ENCODE measurements at places on chromosomes 5 and 9.

- DNase-seq: no peak
These were observed 68.5 kb downstream of the PTCD2 start for GRCh38 chr5:72388646-72389045.

- DNase-seq: no peak
These were observed 23.1 kb upstream of the ERCC6L2 start for GRCh38 chr9:95852059-95853032.

DNA sequence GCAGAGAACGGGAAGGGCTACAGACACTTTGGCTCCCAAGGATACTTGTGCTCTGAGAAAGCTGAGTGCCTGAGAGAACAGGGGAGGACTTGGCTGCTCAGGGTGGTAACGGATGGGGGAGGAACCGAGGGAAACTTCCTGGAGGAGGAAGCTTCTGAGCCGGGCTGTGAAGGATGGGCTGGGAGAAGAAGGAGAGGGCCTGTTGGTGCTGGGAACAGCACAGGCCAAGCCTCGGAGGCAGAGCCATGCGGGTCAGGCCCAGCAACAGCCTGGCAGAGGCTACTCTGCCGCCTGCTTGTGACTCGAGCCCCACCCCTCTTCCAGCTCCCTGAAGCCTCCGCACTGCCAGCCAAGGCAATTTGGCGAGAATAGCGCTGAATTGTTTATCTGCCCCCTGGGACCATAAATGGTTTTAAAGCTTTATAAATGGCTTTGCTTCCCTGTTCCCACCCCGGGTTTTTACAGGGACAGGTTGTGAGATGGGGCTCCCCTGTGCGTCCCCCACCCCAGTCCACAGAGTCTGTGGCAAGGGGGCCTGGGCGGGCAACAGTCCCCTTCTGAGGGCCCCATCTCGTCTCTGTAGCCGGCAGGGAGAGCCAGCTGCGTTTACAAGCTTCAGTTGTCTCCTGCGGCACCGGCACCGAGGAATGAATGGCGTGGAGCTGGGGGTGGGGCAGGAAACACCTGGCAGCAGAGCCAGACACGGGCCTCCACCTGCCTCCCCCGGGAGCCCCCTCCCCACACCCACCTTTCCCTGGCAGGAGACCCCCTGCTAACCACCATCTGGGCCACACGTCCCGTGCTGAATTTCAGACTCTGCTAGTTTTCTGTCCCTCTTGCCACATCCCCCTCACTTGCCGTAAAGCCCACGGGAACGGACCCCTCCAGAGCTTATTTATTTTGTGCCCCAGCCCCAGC lies 24.4 kb downstream of the FAM163B start:
- no peak for DNase-seq

- DNase-seq: no peak
These were observed 50.8 kb upstream of the CTNNA1 start for GRCh38 chr5:138702166-138703077.

- DNase-seq: no peak
These were observed 476.1 kb upstream of the PTPRD start for GRCh38 chr9:11088821-11089374.

GRCh38 chr9:135886147-135886981 lies 21.0 kb downstream of the CAMSAP1 start:
- DNase-seq: peak; percentile 29

DNA sequence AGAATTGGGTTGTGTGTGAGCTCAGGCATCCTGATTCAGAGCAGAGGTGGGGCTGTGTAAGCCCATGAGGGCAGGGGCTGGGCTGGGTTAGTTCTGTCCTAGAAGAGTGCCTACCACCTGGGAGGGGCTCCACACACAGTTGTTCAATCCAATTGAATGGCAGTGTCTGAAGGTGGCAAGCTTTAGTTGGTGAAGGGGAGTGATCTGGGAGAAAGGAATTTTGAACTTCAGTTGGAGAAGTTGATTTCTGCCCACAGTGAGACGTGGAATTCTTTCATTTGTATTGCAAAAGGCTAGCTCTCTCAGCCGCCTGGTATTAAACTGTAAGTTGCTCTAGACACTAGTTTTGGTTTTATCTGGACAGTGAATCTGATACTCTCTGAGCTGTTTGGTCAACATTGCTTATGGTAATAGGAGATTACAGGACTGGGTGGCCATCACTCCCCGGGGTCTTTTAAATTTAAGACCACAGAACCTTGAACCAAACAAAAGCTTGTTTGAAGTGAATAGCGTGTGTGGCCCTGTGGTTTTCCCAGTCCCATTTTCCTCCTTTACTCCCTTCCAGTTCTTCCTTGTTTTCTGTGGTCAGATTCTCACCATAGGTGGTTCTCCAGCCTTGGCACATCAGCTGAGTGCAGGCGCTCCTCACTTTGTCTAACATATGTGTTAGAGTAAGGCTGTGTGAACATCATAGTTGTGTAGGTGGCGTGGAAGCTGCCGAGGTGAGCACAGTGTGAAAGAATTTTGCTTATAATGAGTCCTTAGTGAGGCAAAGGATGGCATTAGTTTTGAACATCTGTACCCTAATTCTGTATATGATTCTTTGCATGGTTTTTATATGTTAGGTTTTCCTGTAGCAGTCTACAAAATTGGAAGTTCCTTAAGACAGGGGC lies 78.0 kb downstream of the ARHGAP26 start:
- no peak for DNase-seq

DNA sequence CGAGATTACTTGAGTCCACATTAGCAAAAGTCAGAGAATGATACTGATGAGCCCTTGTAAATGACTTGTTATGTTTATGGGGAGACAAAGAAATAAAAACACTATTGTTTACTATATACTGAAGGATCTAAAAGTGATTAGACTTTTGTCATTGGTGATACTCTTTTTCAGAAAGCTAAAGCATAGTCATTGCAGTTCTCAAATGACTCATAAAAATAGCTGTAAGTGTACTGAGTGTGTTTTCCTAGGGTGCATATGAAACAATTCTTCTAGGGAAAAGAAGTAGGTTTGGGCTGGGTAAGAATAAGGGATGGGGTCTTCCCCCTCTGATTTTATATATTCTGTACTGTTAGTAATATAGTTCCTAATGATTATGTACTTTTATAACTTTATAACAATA lies 32.6 kb downstream of the WDR36 start:
- DNase-seq: no peak

DNA sequence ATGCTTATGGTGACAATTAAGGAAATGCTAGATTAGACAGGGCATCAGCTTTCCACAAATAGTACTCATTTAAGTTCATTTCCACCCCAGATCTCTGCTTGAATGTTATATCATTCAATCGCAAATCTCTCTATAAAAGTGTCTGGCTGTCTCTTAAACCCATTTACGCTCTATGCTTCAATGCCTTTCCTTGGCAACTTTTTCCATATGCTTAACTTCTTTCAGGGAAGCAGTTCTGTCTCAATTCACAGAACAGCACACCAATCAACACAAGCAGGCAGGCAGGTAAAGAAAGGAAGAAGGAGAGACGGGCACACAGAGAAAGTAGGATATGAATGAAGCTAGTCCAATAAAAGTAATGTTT lies 243.1 kb downstream of the DENND1A start:
- DNase-seq: no peak

DNA sequence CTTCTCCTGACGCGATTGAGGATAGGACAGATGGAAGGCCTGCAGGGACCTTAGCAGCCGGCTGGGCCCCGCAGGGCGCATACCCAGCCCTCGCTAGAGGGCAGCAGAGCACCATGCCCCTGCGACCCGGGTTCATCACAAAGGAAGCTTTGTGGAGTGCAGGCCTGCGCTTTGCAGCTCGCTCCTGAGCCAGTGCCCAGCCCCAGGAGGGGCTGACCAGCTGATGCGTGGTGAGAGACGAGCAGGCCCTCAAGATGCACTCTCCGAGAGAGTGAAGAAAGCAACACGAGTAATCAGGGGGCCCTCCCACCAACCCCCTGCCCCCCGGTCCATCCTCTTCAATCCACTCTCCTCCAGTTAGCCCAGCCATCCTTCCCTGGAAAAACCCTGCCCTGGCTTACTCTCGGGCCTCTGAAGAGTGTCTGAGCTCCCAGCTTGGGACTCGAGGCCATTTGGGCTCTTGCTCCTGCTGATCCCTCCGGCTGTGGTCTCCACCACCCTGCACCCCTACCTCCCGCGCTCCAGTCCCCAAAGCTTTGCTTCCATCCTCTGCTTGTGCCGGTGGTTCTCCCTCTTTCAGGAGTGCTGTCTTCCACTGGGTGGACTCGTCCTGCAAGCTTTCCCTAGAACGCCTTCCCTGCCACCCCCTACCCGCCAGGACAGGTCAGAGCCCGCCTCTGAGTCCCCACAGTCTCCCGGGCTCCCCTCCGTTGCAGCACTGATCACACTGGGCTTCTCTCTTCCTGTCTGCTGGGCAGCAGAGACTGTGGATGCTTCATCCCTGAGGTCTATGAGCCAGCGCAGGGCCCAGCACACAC lies 9.1 kb upstream of the KIF12 start:
- DNase-seq: peak; percentile 83

DNA sequence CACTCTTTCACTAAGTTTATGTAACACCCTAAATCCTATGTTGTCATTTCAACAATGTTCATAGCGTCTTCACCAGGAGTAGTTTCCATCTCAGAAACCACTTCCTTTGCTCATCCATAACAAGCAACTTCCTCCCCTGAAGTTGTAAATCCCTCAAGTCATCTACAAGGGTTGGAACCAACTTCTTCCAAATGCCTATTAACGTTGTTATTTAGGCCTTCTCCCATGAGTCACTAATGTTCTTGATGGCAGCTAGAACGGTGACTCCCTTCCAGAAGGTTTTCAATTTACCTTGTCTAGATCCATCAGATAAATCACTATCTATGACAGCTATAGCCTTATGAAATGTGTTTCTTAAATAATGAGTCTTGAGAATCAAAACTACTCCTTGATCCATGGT lies 73.3 kb upstream of the TARS1 start:
- no peak for DNase-seq

- DNase-seq: no peak
These were observed 665 bp upstream of the INSL4 start for GRCh38 chr9:5230554-5230953.

- no peak for DNase-seq
These were observed 619.1 kb upstream of the COX7C start for GRCh38 chr5:85998656-85999055.

DNA sequence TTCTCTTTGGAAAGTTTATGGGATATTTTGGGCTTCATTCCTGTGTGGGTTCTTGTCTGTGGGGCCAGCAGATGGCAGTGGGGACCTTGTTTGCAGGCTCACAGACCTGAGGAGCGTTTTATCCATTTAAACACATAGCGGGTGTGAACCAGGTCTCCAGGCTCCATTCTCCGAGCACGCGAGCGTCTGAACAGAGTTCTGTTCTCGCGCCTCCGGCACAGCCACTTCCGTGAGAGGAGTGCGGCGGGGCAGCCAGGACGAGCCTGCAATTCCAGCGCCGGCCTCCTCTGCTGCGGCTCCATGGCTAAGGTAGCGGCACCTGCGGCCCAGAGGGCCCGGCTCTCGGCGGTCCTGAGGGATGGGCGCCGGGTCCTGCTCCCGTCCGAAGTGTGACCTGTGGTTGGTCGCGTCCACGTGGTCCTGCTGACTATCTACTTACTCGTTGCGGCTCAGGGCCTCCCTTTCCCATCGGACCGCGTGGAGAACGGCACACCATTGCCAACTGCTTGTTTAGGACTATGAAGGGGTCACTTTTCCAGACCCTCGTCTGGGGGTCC lies 7.3 kb downstream of the NRARP start:
- peak; percentile 47 for DNase-seq

- no peak for DNase-seq
These were observed 1644.5 kb upstream of the NUDT12 start for GRCh38 chr5:105207066-105207465.

- no peak for DNase-seq
These were observed 200.1 kb downstream of the MEF2C start for GRCh38 chr5:88682881-88683361.

- DNase-seq: no peak
These were observed 263.0 kb upstream of the FBXL7 start for GRCh38 chr5:15236911-15237508.

DNA sequence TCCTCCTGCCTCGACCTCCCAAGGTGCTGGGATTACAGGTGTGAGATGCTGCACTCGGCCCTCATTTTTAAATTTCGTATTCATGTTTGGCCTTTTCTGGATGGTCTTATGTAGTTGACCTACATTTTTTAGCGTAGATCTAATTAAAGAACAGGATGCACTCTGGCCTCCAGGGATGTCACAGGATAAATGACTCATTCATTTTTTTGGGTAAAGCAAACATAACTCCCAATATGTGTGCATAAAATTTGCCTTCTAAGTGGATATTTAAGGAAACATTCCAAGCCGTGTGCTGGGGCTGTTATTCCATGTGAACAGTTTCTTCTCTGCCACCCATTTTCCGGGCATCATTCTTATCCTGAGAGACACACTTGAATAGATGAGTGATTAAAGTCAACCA lies 501.6 kb downstream of the IRX1 start:
- no peak for DNase-seq

DNA sequence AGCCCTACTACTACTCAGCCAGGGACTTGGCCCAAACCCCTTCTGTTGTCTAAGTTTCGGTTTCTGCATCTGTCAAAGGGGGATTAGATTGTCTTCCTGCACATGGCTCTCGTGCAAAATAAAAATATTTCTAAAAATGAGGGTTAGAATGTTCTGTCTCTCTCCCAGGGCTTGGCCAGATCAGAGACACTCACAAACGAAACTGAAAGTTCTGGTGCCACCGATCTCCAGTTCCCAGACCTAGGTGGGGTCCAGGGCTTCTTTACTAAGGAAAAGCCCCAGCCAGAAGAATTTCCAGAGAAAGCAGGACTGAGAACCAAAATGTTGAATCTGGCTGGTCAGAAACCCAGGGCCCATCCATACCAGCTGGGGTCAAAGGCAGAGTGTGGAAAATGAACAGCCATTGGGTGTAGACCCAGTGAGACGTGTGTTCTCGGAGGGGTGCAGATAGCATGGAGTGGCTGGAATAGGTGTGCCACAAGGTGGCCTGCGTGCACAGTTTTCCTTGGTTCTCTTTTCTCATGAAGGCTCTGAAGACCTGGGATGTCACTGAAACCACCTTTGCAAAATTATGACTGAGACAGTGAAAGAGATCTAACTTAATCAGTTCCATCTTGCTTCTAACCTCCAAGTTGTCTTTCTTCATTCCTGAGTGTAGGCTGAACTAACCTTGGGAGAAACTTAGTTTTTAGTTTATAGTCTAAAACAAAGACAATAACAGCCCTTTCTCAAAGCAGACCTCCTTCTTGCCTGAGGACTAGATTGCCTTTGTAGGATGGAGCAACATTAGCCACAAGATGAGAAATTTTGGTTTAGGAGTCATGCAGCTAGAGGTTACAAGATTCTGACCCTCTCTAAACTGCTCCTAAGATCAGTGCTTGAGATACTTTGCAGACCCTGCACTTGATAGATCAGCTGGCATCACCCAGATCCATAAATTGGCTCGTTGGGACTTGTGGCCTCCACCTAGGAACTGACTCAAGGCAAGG lies 2.3 kb upstream of the SLC23A1 start:
- DNase-seq: peak; percentile 53

DNA sequence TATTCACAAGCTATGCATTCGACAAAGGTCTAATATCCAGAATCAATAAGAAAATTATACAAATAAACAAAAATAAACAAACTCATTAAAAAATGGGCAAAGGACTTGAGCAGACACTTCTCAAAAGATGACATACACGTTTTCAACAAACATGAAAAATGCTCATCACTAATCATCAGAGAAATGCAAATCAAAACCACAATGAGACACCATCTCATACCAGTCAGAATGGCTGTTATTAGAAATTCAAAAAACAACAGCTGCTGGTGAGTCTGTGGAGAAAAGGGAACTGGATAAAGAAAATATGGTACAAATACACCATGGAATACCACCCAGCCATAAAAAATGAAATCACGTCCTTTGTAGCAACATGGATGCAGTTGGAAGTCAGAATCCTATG lies 45.1 kb upstream of the PUM3 start:
- DNase-seq: no peak

All from suppressor macrophage treated with lipopolysaccharide for 1 hour (primary cell).